HCT116 (cell line): ENCODE measurements at places on chromosomes 2 and 18. TPM values are rescaled to one million over a fixed set of nuclear protein-coding genes. Genes with fewer than 3 reads are reported as not detected.

GRCh38 chr18:42509750-42510415 is 554.8 kb downstream of the PIK3C3 start:
- H3K4me1 ChIP-seq = no peaks in the 10 kb centered on the region
- H3K4me3 ChIP-seq = no peak overlapping the region
- no peaks in the 10 kb centered on the region for H3K27me3 ChIP-seq
- H3K36me3 ChIP-seq = no peaks in the 10 kb centered on the region
- H3K27ac ChIP-seq = no peak overlapping the region
- no peak for DNase-seq

DNA sequence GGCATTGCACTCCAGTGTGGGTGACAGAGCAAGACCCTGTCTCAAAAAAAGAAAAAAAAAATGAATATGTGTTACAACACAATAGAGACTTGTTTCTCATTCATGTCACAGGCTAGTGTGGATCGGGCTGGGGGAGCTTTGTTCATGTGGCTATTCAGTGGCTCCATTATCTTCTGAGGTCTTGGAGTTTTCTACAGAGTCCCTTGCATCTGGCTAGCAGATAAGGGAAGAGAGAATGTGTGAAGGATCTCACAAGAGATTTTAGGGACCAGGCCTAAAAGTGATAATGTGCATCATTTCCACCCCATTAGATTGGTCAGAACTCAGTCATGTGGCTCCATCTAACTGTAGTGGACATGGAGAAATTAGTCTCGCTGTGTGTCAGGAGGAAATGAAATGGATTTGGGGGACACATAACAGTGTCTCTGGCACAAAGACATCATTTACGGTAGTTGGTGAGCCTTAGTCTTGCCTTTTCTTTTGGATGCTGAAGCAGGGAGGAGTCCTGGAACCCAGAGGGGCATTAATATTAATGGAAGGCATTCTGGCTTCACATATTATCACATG is 32.4 kb upstream of the CASP10 start:
- H3K4me3 ChIP-seq = peak overlapping the region; percentile 4; the same call in 1 of the 2 replicates
- peaks cover 77% of the 10 kb centered on the region for H3K4me1 ChIP-seq
- H3K36me3 ChIP-seq = peaks cover 9% of the 10 kb centered on the region; the same call in 1 of the 2 replicates

DNA sequence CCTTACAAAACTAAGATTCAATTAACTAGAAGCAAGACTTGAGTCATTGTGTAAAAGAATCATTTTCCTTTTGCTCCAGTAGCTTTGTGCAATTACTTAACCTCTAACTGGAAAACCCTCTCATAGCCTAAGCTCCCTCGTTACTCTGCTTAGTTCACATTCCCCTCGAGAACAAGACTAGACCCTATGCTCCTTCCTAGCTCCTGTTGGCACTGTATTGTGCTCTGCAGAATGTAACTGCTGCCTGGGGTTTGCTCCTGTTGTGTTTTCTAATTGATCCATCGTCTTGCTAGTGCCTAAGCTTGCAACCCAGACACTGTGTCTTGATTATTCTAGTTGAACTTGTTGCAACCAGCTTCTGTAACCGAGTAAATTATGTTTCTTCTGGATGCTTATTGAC is 347.0 kb downstream of the ZNF804A start:
- H3K27ac ChIP-seq = no peak overlapping the region
- H3K4me3 ChIP-seq = no peak overlapping the region
- no peak for DNase-seq
- H3K36me3 ChIP-seq = no peaks in the 10 kb centered on the region

GRCh38 chr2:156332284-156332533 is 312 bp downstream of the NR4A2 start:
- H3K36me3 ChIP-seq = peaks cover 8% of the 10 kb centered on the region; the same call in 1 of the 2 replicates
- peak overlapping the region; percentile 97 for H3K27ac ChIP-seq
- peaks cover 39% of the 10 kb centered on the region for H3K4me1 ChIP-seq
- DNase-seq = no peak

DNA sequence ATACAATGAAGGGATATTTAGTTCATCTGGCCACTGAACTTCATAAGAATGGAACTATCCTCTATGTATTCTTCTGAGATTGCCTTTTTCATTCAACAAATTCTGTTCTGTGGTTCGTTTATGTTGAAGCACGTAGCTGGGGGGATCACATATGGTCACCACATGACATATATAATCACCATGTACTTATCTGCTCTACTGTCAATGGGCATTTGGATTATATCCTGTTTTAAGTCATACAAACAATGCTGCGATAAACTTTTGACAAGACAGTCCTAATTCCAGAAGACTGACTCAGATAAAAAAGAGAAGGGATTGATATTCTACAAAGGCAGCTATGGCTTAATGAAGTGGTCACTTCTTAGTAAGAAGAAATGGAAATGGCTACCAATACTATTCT is 116.0 kb upstream of the CCDC195 start:
- H3K4me3 ChIP-seq = no peak overlapping the region
- H3K4me1 ChIP-seq = no peaks in the 10 kb centered on the region
- no peaks in the 10 kb centered on the region for H3K27me3 ChIP-seq
- H3K36me3 ChIP-seq = no peaks in the 10 kb centered on the region

GRCh38 chr2:208511573-208511972 is 105.0 kb downstream of the PTH2R start:
- H3K4me1 ChIP-seq = no peaks in the 10 kb centered on the region
- H3K36me3 ChIP-seq = no peaks in the 10 kb centered on the region
- no peak for DNase-seq
- H3K27me3 ChIP-seq = no peaks in the 10 kb centered on the region
- H3K27ac ChIP-seq = no peak overlapping the region

GRCh38 chr18:58866066-58866772 is 1.5 kb downstream of the ZNF532 start:
- DNase-seq = no peak
- no peak overlapping the region for H3K4me3 ChIP-seq
- H3K4me1 ChIP-seq = peaks cover 22% of the 10 kb centered on the region
- H3K27me3 ChIP-seq = no peaks in the 10 kb centered on the region
- H3K27ac ChIP-seq = no peak overlapping the region

DNA sequence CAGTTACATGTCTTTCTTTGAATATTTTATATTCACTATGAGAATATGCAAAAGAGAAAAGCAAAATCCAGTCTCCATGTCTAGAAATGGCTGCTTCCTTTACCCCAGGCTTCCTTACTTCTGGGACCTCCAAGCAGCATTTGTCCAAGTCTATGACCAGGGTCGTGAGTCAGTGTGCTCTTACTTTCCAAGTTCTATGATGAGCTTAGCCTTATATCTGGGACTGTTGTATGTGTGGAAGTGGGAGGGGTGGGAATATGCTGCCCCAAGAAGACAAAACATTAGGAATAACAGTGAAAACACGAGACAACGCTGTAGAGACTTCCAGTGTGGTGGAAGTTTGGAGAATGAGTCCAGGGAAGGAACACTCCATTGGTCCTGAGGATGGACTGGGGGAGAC is 21.2 kb upstream of the CHRNA1 start:
- no peak for DNase-seq
- no peaks in the 10 kb centered on the region for H3K36me3 ChIP-seq
- H3K27me3 ChIP-seq = no peaks in the 10 kb centered on the region
- no peak overlapping the region for H3K4me3 ChIP-seq

DNA sequence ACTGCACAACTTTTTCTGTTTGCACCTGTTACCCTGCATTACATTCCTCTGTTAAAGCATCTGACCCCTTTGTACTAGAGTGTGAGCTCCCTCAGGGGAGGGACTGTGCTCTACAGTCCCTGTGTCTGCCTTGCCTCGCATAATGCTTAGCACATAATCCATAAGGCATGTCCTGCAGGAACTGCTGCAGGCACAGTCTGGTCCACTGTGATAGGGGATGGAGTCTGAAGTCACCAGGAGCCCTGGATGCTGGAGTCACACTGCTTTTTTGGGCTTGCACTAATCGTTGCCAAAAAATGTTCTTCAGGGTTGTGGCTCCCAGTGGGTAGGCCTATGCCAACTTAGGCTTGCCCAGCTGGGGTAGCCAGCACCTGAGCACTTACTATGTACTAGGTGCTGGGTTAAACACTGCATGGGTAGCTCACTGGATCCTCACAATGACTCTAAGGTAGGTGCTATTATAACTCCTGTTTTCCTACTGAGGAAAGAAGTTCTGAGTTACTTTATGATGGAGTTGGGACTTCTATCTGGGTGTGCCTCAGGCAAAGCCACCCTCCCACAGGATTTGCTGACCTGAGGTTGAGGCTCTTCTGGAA is 33.3 kb downstream of the COPS7B start:
- no peak for DNase-seq
- H3K4me3 ChIP-seq = no peak overlapping the region
- H3K27me3 ChIP-seq = no peaks in the 10 kb centered on the region
- no peaks in the 10 kb centered on the region for H3K36me3 ChIP-seq
- no peak overlapping the region for H3K27ac ChIP-seq
- H3K4me1 ChIP-seq = no peaks in the 10 kb centered on the region

GRCh38 chr18:10299643-10300042 is 154.8 kb upstream of the APCDD1 start:
- no peaks in the 10 kb centered on the region for H3K36me3 ChIP-seq
- no peak overlapping the region for H3K4me3 ChIP-seq
- no peak for DNase-seq
- H3K4me1 ChIP-seq = no peaks in the 10 kb centered on the region
- no peak overlapping the region for H3K27ac ChIP-seq

- DNase-seq = no peak
- H3K27ac ChIP-seq = no peak overlapping the region
- no peaks in the 10 kb centered on the region for H3K36me3 ChIP-seq
Measured at GRCh38 chr18:67428805-67429204, 87.7 kb downstream of the DSEL start.

GRCh38 chr2:147382322-147382948 is 462.4 kb upstream of the ACVR2A start:
- no peak overlapping the region for H3K4me3 ChIP-seq
- no peak for DNase-seq
- H3K27ac ChIP-seq = no peak overlapping the region
- no peaks in the 10 kb centered on the region for H3K27me3 ChIP-seq
- no peaks in the 10 kb centered on the region for H3K4me1 ChIP-seq

DNA sequence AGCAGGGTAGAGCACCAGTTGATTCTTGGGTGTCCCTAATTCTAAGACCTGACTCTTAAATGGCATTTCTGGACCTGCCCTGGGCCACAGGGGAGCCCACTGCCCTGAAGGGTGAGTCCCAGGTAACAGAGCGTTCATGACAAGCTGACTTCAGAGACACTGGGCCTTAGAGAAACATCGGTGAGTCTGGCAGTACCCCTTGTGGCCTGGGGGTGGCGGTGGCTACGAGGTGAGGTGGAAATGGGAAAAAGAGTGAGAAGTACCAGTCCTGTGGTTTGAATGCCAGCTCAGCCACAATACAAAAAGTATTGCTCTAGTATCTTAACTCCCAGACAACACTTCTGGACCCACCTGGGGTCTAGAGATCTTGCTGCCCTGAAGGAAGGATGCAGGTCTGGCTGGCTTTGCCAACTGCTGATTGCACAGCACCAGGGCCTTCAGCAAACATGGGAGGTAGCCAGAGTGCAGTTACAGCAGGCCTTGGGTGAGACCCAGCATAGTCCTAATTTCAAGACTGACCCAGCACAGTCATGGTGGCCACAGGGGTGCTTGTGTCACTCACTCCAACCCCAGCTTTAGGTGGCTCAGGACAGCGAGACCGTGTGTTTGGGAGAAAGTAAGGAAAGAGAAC is 44.5 kb downstream of the USP34 start:
- H3K4me1 ChIP-seq = peaks cover 19% of the 10 kb centered on the region; the same call in 1 of the 2 replicates
- H3K27ac ChIP-seq = no peak overlapping the region
- peak; percentile 33 for DNase-seq
- no peak overlapping the region for H3K4me3 ChIP-seq
- no peaks in the 10 kb centered on the region for H3K36me3 ChIP-seq
- H3K27me3 ChIP-seq = no peaks in the 10 kb centered on the region

- DNase-seq = no peak
- no peaks in the 10 kb centered on the region for H3K36me3 ChIP-seq
- H3K27me3 ChIP-seq = no peaks in the 10 kb centered on the region
- H3K4me1 ChIP-seq = no peaks in the 10 kb centered on the region
Measured at GRCh38 chr2:101464841-101465240, 10.1 kb downstream of the RFX8 start.

DNA sequence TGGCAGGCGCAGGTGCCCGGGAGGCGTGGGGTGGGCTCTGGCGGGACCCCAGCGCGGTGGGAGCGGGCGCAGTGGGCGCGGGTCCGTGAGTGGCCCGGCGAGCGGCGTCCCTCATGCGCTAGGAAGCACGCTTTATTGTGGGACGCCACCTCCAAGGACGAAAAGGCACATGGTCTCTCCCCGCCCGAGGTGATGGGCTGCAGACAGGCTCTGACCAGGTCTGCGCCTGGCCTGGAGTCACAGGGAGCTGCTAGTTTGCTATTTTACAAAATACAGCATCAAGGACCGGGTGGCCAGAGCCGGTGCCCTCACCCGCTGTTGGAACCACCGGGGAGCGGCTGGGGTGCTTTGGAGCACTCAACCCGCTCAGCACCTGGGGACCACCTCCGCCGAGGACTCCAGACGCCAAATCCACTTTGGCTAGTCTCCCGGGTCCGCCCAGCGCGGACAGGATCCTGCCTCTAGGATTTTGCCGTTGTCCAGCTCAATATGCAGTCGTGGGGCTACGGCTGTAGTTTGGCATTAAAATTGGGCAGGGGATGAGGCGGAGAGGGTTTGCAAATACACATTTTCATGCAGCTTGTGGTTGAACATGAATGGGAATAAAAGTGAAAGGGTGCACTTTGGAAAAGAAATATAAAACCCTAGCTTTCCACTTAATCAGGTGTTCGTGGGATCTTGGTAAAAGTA is 65.4 kb downstream of the LRRFIP1 start:
- peak overlapping the region; percentile 89 for H3K27ac ChIP-seq
- H3K36me3 ChIP-seq = no peaks in the 10 kb centered on the region
- no peak for DNase-seq
- peaks cover 68% of the 10 kb centered on the region for H3K4me1 ChIP-seq
- peak overlapping the region; percentile 86 for H3K4me3 ChIP-seq

DNA sequence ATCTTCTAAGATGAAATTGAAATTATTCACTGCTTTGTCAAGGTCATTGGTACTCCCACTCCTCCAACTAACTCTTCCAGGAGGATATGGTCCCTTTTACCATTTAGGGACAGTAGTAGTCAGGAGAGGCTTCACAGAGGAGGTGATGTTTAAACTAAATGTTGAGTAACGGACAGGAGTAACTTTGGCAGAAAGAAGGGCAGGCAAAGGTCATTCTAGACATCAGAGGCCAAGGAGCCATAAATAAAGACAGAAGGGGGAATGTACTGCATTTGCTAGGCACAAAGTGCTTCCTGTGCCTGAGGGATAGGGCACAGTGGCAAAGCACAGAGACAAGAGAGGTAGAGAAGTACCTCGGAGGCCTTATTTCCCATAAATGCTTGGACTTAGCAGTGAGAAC is 14.6 kb upstream of the ACMSD start:
- no peaks in the 10 kb centered on the region for H3K27me3 ChIP-seq
- H3K36me3 ChIP-seq = no peaks in the 10 kb centered on the region
- no peak overlapping the region for H3K4me3 ChIP-seq
- DNase-seq = no peak
- peaks cover 10% of the 10 kb centered on the region for H3K4me1 ChIP-seq

Gene CFAP53
- total RNA-seq = 1.1 TPM

Gene AFF3
- 0.61 TPM for total RNA-seq

Gene TFCP2L1
- total RNA-seq = 8.4 TPM

Gene RAPGEF4
- 0.59 TPM for total RNA-seq

Gene MITD1
- total RNA-seq = 20.7 TPM

Gene SH3RF3
- not detected for total RNA-seq

Gene KCNK3
- total RNA-seq = 0.71 TPM
